ENCODE measurements at places on chromosomes 4 and X.

DNA sequence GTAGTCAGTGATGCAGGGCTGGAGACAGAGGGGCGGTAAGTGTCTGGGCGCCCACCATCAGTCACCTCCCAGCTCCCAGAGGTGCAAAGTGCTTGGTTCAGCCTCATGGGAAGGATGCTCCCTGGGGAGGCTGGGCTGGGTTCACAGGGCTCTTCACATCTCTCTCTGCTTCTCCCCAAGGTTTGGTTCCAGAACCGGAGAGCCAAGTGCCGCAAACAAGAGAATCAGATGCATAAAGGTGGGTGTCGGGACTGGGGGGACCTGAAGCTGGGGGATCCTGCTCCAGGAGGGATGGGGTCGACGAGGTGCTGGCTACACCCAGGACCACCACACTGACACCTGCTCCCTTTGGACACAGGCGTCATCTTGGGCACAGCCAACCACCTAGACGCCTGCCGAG, 10.1 kb downstream of the SHOX start:
- DNase-seq, result no peak
- no peak overlapping the region for H3K4me3 ChIP-seq
- H3K27ac ChIP-seq, result no peak overlapping the region

DNA sequence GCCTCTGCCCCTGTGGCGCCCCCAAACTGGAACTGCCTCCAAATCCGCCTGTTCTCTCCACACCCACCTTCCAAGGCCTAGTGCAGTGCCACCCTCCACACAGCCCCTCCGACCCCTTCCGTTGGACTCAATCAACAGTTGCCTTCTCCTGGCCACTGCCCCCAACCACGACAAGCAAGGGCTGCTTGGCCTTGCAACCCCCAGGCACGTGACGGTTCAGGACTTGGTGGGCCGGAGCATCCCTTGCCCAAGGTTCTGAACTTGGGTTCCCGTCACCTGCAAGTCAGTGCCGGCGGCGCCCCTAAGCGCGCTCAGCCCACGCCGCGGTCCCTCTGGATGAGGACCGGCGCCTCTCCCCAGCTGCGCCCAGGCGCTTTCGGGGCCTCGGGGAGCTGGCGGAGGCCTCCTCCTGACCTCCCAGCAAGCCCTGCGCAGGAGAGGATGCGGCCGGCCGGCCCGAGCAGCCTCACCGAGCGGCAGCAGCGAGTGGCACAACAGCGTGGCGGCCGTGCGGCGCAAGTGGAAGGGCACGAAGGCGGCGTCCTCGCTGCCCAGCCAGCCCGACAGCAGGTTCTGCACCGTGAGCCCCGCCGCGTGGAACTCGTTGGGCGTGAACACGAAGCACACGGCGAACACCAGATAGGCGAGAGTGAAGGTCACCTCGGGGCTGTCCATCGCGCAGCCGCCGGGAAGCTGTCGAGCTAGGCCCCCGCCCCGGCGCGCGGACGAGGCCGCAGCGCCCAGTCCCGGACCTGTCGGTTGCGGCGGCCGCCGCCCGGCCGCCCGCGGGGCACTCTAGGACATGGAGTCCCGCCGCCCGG, 750 bp downstream of the TMEM129 start:
- peak overlapping the region; percentile 96 for H3K27ac ChIP-seq
- DNase-seq, result peak; percentile 39

GRCh38 chr4:25786497-25787065, 76.2 kb downstream of the SEL1L3 start:
- no peaks in the 10 kb centered on the region for H3K27me3 ChIP-seq
- H3K4me3 ChIP-seq, result no peak overlapping the region
- DNase-seq, result no peak

DNA sequence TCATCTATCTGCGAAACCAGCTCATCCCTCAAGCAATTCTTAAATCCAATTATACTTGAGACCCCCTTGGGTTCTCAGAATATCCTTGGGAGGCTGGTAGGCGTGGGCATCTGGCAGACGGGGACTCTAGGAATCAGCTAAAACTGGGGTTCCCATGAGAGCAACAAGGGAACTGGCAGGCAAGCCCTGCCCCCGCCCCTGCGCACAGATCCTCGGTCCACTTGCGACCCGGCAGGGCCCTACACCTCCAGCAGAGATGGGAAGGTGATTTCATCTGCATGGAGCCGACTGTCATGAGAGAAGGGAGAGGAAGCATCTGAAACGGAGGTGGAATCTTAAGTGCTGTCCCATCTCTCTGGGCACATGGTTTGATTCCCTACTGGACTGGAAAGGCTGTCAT, 9.9 kb upstream of the C4orf50 start:
- H3K27ac ChIP-seq, result no peak overlapping the region
- no peaks in the 10 kb centered on the region for H3K36me3 ChIP-seq
- no peak for DNase-seq
- peaks cover 18% of the 10 kb centered on the region for H3K27me3 ChIP-seq

GRCh38 chr4:13484749-13485221, 645 bp upstream of the RAB28 start:
- H3K4me3 ChIP-seq, result peak overlapping the region; percentile 94
- no peak for DNase-seq
- peaks cover 3% of the 10 kb centered on the region for H3K27me3 ChIP-seq
- peak overlapping the region; percentile 89 for H3K27ac ChIP-seq

DNA sequence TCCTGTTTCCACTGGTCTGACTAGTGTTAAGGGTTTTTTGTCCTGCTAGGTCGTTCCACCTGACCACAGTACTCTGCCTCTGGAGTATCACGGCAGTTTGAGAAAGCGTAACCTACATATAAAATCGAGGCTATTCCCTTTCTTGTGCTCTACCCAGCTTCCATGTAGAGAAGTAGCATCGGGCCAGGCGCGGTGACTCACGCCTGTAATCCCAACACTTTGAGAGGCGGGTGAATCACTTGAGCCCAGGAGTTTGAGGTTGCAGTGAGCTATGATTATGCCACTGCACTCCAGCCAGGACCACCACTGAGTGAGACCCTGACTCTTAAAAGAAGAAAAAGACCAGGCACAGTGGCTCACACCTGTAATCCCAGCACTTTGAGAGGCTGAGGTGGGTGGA, 7.5 kb downstream of the PPEF1 start:
- no peak overlapping the region for H3K4me3 ChIP-seq
- no peak for DNase-seq
- no peaks in the 10 kb centered on the region for H3K27me3 ChIP-seq

DNA sequence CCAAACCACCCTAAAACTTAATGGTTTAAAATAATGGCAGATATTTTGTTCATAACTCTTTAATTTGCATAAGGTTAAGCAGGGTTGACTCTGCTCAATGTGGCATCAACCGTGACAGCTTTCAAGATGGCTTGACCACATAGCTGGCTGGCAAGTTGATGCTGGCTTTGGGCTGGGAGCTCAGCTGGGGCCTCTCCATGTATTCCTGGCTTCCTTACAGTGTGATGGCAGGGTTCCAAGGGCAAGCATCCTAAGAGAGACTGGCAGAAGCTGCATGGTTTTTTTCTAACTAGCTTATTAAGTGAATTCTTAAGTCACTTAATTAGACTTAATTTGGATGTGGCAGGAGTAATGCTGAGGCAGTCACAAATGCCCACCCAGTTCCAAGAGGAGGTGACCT, 4.5 kb downstream of the RP2 start:
- H3K36me3 ChIP-seq, result peaks cover 2% of the 10 kb centered on the region
- no peaks in the 10 kb centered on the region for H3K4me1 ChIP-seq
- no peak overlapping the region for H3K27ac ChIP-seq

- H3K27me3 ChIP-seq, result no peaks in the 10 kb centered on the region
- no peak overlapping the region for H3K27ac ChIP-seq
- H3K36me3 ChIP-seq, result no peaks in the 10 kb centered on the region
- no peak for DNase-seq
- H3K4me3 ChIP-seq, result no peak overlapping the region
These were observed 22.2 kb downstream of the BTC start for GRCh38 chr4:74772106-74772505.

DNA sequence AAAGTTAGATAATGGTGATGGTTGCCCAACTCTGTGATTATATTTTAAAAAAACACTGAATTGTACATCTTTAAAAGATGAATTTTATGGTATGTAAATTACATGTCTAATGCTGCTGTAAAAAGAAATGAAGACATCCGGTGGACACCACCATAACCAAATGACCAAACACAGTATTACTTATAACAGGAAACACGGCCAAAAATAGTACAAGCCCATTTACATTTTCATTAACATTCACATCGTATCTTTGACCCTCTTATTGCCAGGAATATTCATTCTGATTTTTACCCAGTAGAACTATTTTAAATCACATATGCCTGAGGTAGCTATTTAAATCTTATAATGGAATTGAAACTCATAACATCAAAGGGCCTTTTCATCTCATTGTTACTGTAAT, 143.2 kb downstream of the CFAP47 start:
- no peaks in the 10 kb centered on the region for H3K4me1 ChIP-seq
- no peaks in the 10 kb centered on the region for H3K36me3 ChIP-seq
- DNase-seq, result no peak
- no peaks in the 10 kb centered on the region for H3K27me3 ChIP-seq
- H3K27ac ChIP-seq, result no peak overlapping the region

- no peak overlapping the region for H3K4me3 ChIP-seq
- H3K27me3 ChIP-seq, result no peaks in the 10 kb centered on the region
- DNase-seq, result no peak
These were observed 27.8 kb upstream of the SLC25A6 start for GRCh38 chrX:1419545-1420355.

GRCh38 chr4:76215077-76215476, 1.5 kb upstream of the SCARB2 start:
- peaks cover 26% of the 10 kb centered on the region for H3K4me1 ChIP-seq
- peak overlapping the region; percentile 73 for H3K4me3 ChIP-seq

DNA sequence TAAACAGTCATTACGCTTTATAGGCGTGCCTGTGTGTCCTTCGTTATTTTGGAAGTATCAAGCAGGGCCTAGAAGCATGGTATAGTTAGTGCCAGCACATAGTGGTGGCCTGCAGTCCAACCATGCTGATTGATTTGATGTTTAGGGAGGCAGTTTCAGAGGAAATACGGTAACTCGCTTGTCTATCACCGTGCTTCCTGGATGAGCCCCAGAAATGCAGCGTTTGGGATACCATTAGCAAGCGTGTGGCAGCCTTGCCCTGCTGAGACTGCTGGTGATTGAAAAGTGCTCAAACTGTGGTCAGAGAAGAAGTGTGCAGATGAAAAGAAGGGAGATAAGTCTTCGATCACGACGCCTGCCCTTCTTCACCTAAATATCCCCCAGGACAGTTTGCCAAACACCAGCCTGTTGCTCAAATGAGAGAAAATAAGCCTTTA, 158.4 kb downstream of the CHIC2 start:
- DNase-seq, result no peak
- H3K4me3 ChIP-seq, result peak overlapping the region; percentile 61
- no peaks in the 10 kb centered on the region for H3K36me3 ChIP-seq
- no peak overlapping the region for H3K27ac ChIP-seq
- peaks cover 21% of the 10 kb centered on the region for H3K4me1 ChIP-seq

- no peaks in the 10 kb centered on the region for H3K4me1 ChIP-seq
These were observed 27.2 kb upstream of the SMARCA5 start for GRCh38 chr4:143486314-143486713.

DNA sequence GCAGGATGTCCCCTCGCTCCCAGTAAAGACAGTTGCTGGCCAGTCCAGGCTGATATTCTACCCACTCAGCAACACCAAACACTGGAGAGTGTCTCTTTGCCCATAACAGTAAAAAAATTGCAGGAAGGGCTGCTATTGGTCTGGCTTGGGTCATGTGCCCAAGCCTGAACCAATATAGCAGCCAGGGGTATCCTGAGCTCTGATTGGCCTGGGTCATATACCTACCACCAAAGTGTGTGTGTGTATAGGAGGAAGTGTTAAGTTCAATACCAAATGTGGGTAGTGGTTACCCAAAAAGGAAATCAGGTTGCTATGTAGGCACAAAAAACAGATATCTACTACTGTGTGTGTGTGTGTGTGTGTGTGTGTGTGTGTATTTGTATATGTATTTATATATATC, 373.2 kb downstream of the BCOR start:
- no peak overlapping the region for H3K4me3 ChIP-seq
- H3K27me3 ChIP-seq, result peaks cover 65% of the 10 kb centered on the region
- no peaks in the 10 kb centered on the region for H3K36me3 ChIP-seq

DNA sequence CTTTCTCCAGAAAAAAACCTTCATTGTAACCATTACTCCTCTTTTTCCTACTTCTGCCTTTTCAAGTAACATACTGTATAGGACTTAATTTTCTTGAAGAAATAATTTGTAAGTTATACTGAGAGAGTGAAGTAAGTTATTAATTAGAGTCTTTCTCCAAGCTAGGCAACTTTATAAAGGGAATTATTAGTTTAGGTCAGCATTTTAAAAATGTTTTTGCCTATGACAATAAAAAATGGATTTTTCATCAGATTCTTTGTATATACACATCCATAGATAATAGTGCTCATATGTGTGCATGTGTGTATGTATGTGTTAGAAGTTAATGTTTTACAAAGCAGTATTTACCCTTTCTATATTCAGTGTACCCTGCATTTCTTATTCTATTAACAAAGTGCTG, 10.4 kb upstream of the NUDT6 start:
- no peaks in the 10 kb centered on the region for H3K4me1 ChIP-seq
- H3K27me3 ChIP-seq, result no peaks in the 10 kb centered on the region
- DNase-seq, result no peak
- H3K36me3 ChIP-seq, result peaks cover 9% of the 10 kb centered on the region
- H3K4me3 ChIP-seq, result no peak overlapping the region
- no peak overlapping the region for H3K27ac ChIP-seq

GRCh38 chr4:42278709-42279324, 118.5 kb upstream of the SHISA3 start:
- peaks cover 6% of the 10 kb centered on the region for H3K27me3 ChIP-seq
- no peak overlapping the region for H3K4me3 ChIP-seq
- no peak for DNase-seq
- H3K27ac ChIP-seq, result no peak overlapping the region
- peaks cover 3% of the 10 kb centered on the region for H3K4me1 ChIP-seq
- no peaks in the 10 kb centered on the region for H3K36me3 ChIP-seq

DNA sequence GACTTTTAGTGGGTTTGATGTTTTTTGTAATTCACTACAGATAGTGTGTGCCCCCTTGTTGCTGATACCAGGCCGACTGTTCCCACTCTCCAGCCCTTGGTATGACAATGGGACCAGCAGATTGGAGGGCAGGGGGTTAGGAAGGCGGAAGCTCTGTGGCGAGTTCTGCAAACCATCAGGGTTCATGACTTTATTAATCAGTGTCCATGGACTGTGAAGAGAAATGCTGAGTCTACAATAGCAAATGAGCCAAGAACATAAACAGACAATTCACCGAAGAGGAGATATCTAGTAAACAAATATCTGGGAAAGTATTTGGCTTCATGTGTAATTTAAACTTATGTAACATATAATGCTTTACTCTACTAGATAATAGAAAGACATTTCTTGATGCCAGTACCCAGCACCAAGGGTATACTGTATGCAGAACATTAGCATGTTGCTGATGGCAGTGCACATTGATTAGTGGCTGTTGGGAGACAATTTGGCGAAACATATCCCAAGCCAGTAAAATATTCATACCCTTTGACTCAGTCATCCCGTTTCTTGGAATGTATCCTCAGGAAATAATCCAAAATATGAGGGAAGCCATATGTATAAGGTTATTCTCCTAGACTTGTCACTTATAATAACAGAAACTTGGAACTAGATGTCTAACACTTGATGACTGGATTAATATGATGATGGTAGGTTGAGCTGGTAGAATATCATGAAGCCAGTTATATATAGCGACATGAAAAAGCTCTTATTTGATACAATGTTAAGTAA, 169.4 kb downstream of the PTTG2 start:
- no peaks in the 10 kb centered on the region for H3K27me3 ChIP-seq
- H3K36me3 ChIP-seq, result peaks cover 18% of the 10 kb centered on the region
- H3K4me1 ChIP-seq, result peaks cover 63% of the 10 kb centered on the region
- H3K27ac ChIP-seq, result peak overlapping the region; percentile 84
- DNase-seq, result no peak
